ENCODE measurements at places on chromosomes 7 and 10.

GRCh38 chr10:126456632-126457031 is 68.4 kb upstream of the ADAM12 start:
- DNase-seq = no peak

DNA sequence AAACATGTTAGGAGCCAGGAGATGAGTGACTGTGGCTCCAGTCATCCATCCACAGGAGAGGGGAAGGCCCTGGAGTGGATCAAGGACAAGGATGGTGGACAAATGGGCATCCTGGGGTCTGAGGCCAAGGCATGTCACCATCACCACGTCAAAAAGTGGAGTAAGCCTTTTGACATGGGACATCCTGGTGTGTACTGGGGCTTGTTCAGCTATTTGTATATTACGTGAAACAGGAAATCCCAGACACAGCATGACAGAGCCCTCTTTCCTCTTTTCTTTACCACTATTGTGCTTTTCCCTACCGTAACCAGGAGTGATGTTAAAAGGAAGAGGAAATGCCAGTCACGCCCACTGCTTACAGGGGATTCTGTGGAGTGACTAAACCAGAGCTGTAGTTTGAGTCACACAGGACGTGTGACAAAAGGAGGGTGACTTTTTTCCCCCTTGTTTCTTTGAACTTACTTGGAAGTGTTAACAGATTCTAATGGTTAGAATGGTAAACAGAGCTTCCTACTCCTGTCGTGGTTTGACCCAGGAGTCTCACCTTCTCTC is 15.4 kb downstream of the ACSL5 start:
- no peak for DNase-seq

GRCh38 chr10:132111121-132111731 is 45.5 kb downstream of the JAKMIP3 start:
- peak; percentile 4 for DNase-seq

GRCh38 chr7:6392712-6393666 is 54.8 kb downstream of the DAGLB start:
- DNase-seq = no peak

GRCh38 chr10:132355754-132356153 is 23.8 kb downstream of the LRRC27 start:
- DNase-seq = no peak

DNA sequence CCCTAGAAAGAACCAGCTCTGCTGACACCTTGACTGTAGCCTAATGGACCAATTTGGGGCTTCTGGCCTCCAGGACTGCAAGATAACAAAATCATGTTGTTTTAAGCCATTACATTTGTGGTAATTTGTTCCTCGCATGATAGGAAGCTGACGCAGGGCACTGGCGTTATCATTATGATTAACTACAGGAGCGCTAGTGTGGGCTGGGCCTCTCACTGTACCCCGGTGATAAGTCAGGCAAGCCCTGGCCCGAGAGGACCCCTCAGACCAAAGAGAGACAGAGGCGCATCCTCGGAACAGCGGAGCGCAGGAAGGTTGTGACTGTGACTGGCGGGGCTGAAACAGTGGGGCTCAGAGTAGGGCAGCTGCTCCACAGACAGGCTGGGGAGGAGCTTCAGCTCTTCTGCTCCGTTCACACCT is 150.3 kb upstream of the CHST15 start:
- no peak for DNase-seq

- no peak for DNase-seq
These were observed 34.6 kb upstream of the SLC35G1 start for GRCh38 chr10:93859049-93859655.

DNA sequence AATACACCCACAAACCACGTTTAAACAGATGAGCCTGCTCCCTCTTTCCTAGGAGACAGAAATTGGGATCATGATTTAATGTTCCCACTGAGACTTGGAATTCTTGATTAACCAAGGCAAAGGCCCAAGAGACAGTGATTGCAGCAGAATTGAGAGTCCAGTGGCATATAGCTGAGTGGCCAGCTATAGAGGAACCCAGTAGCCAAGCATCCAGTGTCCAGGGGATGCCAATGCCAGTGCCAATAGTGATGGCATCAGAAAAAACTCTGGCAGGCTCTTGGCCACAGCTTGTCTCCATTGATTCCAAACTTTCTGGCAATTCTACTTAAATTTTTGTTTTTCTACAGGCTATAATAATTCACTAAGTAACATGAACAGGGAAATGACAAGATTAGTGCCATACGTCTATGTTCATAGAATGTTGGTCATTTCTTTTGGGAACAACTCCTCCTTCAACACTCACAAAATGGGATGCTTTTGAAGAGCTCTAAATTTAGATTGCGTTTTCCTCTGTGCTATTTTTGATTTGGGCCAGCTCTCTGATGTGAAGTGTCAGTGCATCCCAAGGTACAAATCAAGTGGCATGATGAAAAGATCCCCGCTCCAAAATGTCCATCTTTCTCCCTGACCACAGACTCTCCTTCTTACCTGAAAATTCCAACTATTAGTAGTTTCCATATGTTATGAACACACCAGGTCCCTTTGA is 83.1 kb upstream of the A1CF start:
- DNase-seq = no peak

DNA sequence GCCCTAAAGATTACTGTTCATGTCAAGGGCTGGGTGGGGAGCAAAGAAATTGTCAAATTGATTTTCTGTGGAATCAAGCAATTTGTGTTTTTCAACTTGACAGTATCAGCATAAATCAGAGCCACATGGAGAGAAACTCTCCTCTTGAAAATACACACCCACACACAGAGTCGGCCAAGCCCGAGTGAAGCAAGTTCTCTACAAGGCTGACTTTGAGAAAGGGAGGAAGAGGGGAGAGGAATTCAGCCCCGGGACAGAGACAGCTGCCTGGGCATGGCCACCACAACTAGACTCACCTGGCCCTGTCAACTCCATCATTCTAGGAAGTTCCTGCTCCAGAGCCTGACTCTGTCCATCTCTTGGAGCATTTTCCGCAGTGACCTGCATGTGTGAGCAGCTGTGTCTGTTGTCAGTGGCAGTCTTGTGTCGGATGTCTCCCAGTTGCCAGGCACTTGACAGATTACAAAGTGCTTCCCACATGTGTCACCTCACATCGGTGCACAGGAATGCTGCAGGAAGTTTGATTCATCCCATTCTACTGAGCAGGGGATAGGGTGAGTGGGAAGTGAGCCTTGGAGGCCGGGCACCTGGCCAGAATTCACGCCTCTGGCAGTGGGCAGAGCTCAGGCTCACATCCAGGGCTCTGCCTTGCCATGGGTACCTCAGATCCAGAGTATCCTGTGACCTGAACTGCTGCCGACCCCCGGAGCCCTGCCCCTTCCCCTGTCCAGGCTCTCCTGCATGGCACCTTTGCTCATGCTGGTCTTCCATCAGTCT is 37.9 kb downstream of the ADAM12 start:
- no peak for DNase-seq

- no peak for DNase-seq
These were observed 1221.5 kb upstream of the SORCS1 start for GRCh38 chr10:108385963-108386362.

DNA sequence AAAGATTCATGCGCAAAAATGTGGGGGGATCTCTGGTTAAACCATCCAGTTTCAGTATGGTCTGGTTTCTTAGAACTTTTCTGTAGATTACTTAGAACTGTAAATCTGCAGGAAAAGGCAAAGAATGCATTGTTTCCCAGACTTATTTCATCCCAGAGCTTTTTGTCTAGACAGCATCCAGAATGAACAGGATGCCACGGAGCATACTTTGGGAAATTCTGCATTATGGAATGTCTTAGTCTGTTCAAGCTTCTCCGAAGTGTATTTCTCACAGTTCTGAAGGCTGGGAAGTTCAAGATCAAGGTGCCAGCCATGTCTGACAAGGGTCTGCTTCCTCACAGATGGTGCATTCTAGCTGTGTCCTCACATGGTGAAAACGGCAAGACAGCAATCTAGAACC is 136.3 kb downstream of the INHBA start:
- DNase-seq = no peak

DNA sequence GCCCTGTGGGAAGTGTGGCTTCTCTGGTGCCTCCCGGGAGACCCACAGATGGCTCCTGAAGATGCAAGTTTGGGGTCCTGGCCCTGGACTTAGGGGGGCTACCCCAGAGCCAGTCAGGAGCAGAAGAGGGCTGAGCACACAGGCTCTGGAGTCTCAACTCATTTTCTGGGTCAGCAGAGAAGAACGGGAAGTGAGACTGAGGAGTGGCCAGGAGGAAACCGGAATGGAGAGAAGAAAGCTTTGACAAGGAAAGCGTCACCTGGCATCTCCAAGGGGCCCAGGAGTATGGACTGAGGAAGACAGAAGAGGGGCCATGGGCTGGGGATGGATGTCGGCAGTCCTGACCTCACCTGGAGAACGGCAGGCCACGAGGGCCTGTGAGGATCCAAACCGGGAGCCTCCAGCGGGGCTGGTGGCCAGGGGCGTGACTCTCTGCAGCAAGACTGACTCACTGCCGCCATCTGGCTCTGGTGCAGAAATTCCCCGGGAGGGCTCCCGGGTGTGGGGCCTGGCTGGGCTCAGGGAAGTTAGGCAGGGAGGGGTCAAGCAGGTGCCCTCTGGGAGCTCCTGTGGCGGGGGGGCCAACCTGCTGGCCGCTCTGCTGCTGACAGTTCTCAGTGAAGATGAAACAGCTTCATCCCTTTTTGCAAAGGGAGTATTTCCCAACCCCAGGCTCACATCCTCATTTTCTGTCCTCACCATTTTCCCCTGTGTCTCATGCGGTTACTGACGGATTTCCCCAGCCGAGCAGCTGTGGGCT is 23.6 kb downstream of the DAGLB start:
- no peak for DNase-seq

GRCh38 chr10:63421591-63421990 is 44.2 kb downstream of the JMJD1C start:
- no peak for DNase-seq

- DNase-seq = no peak
These were observed 58.0 kb upstream of the LRGUK start for GRCh38 chr7:134069187-134069586.

- DNase-seq = no peak
These were observed 93.9 kb upstream of the GNAI1 start for GRCh38 chr7:80040752-80041151.

DNA sequence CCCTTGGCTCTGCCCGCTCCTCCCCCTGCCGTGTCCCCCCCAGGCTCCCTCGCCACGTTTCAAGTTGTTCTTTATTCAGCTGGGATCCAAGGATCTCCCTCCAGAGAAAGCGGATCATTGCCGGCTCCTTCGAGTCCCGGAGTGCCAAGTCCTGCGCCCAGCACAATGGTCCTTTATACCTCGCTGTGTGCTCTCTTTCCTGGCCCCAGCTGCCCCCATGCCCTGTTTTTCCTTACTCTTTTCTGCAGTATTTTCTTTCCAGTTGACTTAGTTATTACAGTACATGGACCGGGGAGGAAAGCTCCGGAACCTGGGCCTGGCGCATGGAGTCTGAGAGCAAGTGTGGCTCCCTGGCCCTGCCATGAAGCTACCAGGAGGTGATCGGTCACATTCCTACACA is 88.1 kb upstream of the KMT2C start:
- no peak for DNase-seq

DNA sequence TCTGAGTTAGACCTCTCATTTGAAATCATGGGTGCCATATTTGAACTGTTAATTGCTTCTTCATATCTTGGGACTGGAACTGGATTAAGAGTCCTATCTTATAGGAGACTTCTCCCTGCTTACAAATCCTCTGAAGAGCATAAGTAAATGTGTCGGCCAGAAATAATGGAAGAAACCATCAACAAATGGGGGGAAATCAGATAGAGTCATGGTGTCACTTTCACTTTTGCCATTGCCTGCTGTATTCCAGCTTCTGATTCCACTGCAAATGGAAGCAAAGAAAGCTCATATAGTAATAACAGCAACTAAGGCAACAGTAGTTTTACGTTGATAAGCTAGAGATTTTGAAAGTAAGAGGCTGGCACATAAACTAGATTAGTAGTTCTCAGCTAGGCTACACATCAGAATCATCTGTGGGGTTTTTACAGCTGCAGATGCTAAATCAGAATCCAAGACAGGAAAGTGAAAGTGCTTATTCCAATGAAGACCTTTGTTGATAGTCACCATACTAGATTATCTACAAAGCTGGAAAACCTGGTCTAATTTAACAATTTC is 12.3 kb upstream of the CRPPA start:
- no peak for DNase-seq

DNA sequence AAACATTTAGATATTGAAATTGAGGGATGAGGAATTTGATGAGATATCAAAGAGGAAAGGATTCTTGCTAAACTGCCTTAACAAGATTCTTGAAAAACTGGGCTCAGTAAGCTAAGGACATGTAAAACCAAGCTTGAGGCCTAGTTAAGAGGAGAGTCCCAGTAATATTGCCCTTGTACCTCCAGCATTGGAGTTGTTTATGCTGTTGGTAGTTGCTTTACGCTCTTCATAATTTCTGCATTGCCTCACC is 156.1 kb upstream of the TRIM24 start:
- no peak for DNase-seq

- DNase-seq = no peak
These were observed 53.6 kb downstream of the KAT6B start for GRCh38 chr10:74880041-74880440.

DNA sequence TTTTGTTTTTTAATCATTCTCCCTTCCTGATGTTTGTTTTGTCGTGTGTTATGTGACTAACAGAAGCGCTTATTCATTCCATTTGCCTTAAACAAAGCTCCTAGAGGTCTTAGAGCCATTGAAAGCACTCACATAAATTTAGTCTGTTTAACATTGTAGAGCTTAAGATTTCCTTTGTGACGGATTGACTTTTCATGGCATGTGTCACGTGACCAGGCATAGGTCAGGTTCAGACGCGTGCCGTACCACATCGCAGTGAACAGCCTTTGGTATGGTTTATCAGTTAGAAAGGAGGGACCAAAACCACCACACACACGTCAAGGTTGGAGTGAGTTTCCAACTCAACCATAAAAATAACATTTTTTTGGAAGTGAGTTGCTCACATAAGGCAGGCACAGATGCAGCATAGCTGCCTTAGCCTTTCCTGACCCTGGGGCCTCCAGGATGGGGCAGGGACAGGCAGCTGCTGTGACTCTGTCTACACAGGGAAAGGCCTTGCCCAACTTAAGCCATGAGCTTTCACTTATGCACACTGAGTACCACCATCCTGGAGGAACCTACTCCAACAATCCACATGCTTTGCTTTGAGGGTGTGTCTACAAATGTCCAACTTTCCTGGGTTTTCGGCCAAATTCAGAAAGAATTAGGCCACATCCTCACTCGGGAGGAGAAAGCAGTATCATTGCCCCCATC is 55.5 kb downstream of the WDFY4 start:
- DNase-seq = no peak

GRCh38 chr10:75358835-75359421 is 42.6 kb downstream of the ZNF503 start:
- DNase-seq = no peak

- no peak for DNase-seq
These were observed 26.0 kb downstream of the KLHDC10 start for GRCh38 chr7:130096243-130096827.

GRCh38 chr10:17785276-17785930 is 23.7 kb upstream of the MRC1 start:
- no peak for DNase-seq

DNA sequence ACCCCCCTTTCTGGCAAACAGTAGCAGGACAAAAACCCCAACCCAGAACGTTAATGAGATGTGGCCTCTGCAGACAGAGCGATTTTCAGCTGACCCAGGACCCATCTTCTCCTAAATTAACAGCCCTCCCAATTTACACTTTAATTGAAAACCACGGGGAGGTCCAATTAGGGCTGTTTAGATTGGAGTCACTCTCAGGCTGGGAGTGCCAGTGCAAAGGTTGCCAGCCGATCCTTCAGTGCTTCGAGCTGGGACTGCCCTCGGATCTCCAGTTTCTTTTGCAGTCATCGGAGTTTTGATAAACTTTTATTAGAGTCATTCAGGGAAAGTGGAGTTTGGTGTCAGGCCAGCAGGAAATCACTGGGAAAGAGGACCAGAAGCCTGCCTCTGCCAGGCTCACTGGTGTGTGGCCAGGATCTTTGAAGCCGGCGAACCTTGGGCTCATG is 108.0 kb downstream of the DOCK1 start:
- DNase-seq = no peak

All from activated CD4-positive, alpha-beta T cell treated with anti-CD3 and anti-CD28 coated beads for 1 hour (primary cell).